ENCODE measurements at places on chromosomes 1 and 21.

- no peak for DNase-seq
Measured at GRCh38 chr1:195745189-195746010, 862.8 kb downstream of the KCNT2 start.

DNA sequence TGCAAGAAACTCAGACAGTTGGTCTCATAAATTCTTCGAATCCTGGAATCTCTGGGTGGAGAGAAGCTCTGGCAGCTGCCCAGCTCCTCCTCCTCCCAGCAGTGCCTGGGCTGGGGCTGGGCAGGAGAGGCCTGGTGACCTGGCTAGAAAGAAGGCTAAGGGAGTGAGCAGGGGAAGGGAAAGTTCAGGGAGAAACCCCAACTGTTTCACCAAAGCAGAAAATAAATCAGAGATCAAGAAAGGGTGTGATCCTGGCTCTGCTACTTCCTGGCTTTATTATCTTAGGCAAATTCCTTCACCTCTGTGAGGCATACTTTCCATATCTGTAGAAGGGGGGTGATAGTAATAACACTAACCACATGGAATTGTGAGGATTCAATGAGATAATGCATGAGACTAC lies 8.8 kb upstream of the COL16A1 start:
- no peak for DNase-seq

DNA sequence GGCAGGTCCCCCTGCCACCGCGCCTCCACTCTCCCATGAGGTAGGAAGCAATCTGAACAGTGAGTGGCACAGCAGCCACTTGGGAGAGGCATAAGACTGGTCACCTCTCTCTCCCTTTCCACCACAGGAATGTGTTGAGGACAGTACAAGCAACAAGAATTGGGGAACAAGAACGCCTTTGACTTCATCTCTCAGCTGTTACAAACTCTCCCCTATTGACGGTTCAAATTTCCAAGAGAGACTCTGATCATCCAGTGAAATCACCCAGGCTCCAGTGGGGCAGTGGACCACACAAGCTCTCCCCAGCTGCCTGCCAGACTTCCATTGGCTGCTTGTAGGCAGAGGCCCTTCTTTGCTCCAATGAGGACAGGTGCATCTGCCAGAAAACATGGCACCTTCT lies 249.9 kb upstream of the JUN start:
- DNase-seq = no peak

DNA sequence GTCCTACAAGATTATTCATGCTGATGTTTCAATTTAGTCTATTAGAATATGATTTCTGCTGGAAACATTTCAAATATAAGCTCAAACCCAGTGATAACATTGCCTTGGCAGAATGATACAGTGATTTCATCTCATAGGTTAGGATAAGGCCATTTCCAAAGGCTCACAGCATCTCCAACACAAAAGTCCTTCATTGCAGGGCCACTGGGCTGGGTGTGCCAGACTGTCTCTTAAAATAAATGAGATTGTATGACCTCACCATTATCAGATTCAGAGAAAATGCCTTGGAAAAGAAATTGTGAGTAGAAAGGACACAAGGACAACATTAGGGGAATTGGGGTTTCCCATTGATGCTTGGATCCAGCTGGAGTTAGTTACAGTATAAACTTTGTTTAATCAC lies 30.4 kb downstream of the NGF start:
- DNase-seq = no peak

DNA sequence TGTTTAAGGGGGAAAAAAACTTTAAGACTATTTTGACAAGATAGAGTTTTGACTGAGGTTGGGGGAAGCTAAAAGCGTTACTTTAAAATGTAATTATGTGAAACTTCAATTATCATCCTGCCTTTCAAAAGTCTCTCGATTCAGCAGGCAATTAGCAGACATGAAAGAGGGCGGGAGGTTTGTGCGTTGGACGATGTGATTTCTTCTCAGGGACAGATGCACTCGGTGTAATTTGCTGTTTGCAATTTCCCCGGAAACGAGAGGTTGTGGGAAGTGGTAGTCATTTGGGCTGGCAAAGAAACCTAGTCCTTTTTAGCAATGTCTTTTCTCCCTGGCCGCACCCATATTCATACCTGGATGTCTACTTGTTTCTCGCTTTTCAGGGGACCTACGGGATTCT lies 27.1 kb downstream of the KAZN start:
- no peak for DNase-seq

DNA sequence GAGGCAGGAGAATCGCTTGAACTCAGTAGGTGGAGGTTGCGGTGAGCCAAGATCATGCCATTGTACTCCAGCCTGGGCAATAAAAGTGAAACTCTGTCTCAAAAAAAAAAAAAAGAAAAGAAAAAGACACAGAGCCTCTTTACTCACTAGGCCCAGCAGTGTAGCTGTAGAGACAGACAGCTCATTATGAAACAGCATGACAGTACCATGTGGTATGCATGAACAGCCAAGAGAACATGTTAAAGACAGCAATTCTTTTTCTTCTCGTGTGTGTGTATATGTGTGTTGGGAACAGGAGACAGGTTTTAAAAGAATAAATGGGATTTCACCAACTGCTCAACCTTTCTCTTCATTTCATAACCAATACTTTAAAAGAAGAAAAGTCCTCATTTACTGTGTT lies 118.8 kb downstream of the PIK3R3 start:
- DNase-seq = no peak

- DNase-seq = peak; percentile 72
Measured at GRCh38 chr1:31739346-31739745, 24.8 kb downstream of the ADGRB2 start.

DNA sequence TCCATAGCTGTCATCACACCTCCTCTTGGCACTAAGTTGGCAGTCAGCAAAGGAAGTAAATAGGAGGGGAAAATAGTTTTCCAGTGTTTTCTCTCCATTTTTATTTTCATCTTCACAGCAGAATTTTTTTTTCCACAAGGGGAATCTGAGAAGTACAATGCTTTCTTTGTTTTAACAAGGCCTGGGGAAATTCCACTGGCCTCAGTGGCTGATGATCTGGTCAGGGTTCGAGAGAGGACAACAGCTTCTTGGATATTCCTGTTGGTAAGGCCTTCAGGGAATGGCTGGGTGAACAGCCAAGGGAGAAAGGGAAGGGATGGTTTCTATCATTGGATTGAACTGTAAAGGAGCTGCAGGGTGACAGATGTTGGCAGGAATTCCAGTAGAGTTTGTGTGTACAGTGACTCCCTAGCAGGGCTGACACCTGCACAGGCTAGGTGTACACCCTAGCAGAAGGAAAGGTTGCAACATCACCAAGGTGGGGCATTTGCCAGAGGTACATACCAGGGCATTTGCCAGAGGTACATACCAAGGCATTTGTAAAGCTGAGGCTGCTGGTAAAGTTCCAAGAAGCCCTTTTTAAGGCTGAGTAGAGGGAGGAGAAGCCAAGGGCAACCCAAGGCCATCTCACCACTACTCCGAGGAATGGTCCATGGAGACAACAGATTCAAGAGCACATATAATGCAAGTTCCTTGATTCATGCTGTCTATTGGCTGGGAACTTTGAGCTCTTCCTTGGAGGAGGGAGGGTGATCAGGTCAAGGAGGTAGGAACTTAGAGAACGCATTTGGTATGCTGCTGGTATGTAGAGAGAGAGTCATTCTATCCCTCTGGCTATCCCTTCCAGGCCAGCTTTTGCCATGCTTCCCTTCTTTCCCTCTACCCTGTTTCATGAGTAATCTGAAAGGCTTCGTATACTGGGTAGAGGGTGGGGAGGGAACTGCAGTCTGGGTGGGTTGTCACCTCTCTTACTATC lies 3.1 kb downstream of the GJA5 start:
- no peak for DNase-seq

DNA sequence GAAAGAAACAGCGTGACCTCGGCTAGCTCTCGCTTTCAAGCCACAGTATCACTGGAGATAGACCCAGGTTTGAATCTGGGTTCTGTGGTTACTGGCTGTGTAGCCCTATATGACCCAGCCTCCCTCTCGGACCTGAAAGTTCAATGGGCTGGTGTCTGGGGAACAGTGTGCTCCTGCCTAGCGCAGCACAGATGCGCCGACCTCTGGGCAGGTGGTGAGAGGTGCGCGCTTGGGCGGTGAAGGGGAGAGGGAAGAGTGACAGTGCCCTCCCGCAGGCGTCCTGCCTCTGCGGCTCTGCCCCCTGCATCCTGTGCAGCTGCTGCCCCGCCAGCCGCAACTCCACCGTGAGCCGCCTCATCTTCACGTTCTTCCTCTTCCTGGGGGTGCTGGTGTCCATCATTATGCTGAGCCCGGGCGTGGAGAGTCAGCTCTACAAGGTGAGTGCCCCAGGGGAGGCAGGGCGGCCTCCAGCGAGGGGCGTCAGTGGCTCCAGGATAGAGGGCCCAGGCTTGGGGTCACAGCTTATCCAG lies 10.5 kb downstream of the SERINC2 start:
- DNase-seq = no peak

DNA sequence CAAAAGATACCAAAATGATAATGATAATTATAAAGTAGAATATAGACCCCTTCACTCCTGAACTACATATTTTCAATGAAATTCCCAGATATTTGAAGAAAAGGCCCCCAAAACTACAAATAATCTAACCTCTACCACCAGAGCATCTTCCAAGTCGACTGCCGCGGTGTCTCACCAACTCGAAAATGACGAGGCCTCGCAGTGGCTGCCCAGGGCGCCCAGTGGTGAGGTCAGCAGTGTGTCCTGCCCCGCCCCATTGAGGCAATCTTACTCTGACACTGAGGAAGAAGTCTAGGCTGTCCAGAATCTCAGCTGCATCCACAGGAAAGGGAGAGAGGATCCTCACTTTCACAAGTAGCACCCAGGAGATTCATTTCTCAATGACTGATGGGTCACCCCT lies 5.2 kb downstream of the DUSP10 start:
- DNase-seq = no peak

DNA sequence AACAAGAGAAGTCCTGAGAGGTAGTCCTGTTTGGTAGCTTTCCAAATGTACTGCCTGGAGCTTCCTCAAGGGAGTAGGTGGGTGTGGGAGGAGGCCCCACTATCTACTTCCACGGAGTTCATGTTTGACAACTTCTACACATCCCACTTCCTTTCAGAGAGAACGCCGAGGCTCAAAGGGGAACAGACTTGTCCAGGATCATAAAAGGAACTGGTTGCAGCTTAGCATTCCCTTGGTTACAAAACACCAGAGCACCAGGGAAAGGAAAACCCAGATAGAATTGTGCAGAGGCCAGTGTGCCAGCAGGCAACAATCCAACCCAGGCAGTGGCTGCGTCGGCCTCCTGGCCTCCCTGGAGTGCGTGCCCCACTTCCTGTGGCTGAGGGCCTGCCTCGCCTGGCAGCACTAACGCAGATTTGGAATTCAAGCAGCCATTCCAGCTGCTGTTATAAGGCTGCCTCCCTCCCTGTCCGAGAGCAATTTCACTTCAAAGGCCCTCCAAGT lies 4.2 kb upstream of the RAP1GAP start:
- no peak for DNase-seq

DNA sequence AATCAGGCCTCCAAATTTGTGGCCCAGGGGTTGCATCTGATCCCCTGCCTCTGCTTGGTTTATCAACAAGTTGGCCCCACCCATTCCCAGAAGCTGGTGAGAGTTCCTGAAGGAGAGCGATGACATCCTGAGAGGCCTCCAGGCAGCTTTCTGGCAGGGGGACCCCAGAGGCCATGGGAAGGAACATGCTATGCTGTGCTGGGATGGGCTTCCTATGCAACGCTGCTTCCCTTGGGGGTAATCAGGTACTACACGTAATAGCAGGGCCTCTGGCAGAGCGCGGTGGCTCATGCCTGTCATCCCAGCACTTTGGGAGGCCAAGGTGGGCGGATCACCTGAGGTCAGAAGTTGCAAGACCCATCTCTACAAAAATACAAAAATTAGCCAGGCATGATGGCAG lies 8.4 kb upstream of the MTF1 start:
- DNase-seq = no peak

GRCh38 chr21:40681164-40681859 lies 165.6 kb downstream of the DSCAM start:
- DNase-seq = no peak

DNA sequence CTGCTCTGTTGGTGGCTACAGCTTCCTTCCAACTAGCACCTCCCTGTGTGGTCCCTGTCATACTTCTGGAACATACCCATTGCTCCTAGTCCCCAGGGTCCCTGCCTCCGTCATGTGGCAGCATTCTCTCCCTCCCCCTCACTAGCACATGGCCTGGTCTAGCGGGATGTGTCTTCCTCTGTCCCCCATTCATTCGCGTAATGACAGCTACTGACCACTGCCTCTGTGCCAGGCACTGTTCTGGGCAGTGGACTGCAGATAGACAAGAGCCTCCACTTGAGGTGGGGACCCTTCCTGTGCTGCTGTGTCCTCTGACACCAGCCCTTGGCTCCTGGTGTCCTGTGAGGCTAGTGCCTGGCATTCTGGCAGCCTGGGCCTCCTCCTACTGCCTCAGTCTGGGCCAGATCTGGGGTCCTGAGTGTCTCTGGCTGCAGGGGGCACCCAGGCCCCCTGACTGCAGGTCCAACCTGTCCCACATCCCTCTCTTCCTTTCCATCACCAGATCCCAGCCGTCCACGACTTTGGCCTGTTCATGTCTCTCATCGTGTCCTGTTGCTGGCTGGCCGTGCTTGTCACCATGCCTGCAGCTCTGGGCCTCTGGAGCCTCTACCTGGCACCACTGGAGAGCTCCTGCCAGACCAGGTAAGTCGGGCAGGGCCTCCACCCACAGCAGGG lies 38.1 kb downstream of the DISP3 start:
- DNase-seq = no peak

DNA sequence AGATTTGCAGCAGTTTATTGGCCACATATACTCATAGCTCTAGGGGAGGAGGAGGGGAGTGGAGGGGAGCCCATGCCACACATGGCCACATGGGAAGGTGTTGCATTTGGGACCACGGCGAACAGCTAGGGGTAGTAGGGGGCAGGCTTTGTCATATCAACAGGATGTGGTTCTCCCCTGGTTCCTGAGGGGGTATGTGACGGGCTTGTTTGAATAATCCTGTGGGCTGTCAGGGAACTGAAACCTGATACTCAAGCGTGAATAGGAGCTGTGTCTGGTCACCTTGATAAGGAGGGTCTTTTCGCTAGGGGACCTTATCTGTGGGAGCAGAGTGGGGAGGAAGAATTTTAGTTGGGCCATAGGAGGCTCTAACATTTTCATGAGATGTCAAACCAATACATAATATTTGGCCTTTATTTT lies 264.7 kb downstream of the CTH start:
- DNase-seq = no peak

- no peak for DNase-seq
Measured at GRCh38 chr1:208077232-208078075, 166.5 kb upstream of the CD34 start.

DNA sequence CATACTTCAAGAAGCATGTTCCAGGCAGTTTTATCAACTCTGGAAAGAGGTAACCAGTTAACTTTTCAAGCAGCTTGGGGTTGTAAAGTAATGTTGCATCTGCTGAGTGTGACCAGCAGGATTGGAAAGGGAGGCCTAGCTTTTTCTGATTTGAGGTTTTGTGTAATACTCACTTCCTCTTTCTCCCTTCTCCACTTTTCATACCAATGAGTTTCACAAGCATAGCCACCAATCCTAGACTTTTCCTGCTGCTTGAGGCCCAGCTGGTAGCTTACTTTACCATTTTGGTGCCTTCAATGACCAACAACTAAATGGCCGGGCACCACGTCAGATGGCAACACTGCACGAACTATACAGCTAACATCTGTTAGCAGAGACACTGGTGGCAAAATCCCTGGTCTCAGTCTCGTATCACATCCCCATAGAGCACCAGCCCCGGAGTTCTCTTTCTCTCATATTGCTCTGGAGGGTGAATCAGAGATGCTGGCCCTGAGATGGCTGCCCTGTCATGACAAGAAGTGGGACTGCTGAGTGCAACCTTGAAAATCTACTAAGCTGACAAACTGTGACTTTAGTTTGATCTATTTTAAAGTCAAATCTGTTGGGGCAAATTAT lies 14.8 kb upstream of the GPR88 start:
- DNase-seq = no peak
